ENCODE measurements at places on chromosomes 5 and 9.

GRCh38 chr5:126004636-126005035 is 418.6 kb upstream of the GRAMD2B start:
- no peak for DNase-seq

GRCh38 chr9:71269859-71270258 is 148.4 kb upstream of the TRPM3 start:
- no peak for DNase-seq

DNA sequence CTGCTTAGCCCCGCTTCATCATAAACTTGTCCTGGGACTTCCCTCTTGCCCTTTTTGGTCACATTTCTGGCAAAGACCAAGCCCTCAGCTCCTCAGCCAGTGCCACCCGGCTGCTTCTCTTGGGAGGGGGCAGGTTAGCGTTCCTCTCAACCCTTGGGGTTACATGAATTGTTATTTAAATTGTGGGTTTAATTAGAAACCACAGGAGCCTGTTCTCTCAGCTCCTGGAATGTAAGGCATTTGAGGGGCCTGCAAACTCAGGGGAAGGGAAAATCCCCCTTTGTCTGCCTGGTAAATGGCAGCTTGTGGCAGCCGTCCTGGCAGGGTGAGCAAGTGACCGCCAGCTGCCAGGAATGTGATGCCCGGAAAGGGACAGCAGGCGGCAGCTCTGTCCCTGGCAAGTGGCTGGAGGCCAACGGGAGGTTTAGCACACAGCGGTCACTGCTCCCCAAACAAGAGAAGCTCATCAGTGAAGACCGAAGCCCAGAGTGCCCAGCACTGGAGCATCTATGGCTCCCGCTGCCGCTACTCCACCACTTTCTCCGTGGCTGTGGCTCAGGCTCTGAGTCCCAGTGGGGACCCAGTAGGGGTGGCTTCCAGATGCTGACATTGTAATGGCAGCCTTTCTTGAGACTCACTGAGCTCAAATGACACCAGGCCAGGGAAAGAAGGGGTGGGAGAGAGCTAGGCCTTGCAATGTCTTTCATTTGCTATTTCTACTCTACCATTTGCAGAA is 51.7 kb downstream of the SHB start:
- DNase-seq: no peak

- no peak for DNase-seq
Measured at GRCh38 chr9:73780916-73781315, 629.3 kb downstream of the ANXA1 start.

- DNase-seq: no peak
Measured at GRCh38 chr9:112586599-112587155, 100.0 kb downstream of the KIAA1958 start.

DNA sequence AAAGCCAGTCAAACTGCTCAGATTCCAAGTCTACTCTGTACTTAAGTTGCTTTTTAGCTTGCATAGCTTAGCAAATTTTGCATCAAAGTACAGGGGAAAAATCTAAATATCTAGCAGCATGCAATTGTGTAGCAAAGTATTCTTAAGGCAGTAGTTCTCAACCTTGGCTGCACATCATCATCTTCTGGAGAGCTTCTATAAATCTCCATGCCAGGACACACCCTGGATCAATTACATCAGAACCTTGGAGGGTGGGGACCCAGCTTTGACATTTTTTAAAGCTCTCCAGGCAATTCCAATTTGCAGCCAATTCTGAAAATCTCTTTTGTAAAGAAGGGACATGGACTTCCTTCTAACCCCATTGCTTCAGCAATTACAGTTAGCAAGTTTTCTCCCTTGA is 187.5 kb downstream of the SNCAIP start:
- no peak for DNase-seq

DNA sequence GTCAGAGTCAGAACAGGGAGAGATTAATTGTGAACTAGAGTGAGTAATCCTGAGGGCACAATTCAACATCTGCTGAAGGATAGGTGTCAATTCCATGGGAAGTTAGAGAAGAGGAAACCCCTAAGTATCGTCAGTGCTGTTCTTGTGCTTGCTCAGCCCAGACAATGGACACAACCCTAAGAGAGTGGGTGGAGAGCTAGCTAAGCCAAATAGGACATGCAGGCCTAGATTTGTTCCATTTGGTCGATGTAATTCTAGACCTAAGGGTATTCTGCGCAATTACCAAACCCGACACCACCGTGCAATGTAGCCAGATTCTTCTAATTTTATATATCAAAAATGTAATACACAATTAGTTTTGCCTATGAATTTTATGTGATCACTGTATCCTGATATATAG is 431.6 kb downstream of the SH3GL2 start:
- DNase-seq: no peak

- DNase-seq: no peak
Measured at GRCh38 chr5:98206566-98206965, 566.9 kb upstream of the RGMB start.

DNA sequence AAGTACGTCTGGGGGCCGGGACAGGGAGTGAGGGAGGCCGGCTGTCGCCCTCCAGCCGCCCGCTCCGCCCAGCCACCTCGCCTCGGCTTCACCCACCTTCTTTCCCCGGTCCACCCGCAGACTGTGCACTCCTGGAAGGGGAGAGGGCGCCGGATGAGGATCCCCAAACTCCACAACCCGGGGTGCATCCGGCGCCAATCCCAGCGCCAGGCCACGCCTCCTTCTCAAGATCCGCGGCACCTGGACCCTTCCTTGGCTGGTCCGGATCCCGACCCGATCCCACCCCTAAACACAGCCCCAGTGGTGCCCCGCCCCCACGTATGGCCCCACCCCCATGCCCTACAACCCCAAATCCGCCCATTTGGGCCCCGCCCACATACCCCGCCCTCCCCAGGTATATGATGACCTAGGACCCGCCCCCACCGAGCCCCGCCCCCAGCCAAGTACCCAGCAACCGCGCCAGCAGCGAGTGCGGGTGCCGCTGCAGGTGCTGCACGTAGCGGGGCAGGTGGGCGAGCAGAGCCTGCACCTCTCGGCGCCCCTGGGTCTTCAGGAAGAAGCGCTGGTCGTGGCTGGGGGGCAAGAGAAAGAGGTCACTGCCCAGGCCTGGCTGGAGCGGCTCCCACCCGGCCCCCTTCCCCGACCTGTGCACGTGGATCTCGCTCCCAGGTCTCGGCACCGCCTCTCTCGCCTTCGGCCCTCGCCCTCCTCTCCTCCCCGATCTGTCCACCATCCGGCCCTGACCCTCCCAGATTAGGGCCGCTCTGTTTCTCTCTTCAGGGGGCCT is 3.2 kb downstream of the PIP5KL1 start:
- no peak for DNase-seq

GRCh38 chr9:74447451-74448193 is 49.5 kb upstream of the RORB start:
- no peak for DNase-seq

GRCh38 chr9:128405077-128405779 is 15.4 kb upstream of the CERCAM start:
- no peak for DNase-seq

All from NCI-H2107 (cell line).